NCI-H1436 treated with DMSO at 0.1 percent for 48 hours (cell line): ENCODE measurements at places on chromosomes 7 and 10.

GRCh38 chr7:113289140-113289740 lies 170.9 kb upstream of the SMIM30 start:
- no peak for DNase-seq

GRCh38 chr10:1747590-1748157 lies 10.3 kb upstream of the ADARB2 start:
- no peak for DNase-seq

DNA sequence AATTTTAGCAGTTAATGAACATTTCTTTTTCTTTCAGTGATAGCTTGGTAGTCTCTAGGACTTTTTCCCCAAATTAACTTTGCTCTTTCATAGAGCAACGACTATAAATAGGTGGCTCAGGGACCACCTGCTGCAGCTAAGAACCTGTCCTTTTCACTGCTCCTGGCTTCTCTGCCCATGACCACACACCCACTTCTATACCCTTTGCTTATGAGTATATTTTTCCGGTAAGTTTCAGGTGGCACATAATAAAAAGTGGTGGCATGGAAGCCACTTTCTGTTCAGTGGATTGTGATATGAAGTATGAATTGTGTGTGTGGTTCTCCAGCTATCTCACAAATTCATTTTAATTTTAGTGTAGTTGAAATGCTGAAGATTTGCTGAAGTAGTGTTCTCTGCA lies 1.2 kb downstream of the ING3 start:
- DNase-seq, result no peak

DNA sequence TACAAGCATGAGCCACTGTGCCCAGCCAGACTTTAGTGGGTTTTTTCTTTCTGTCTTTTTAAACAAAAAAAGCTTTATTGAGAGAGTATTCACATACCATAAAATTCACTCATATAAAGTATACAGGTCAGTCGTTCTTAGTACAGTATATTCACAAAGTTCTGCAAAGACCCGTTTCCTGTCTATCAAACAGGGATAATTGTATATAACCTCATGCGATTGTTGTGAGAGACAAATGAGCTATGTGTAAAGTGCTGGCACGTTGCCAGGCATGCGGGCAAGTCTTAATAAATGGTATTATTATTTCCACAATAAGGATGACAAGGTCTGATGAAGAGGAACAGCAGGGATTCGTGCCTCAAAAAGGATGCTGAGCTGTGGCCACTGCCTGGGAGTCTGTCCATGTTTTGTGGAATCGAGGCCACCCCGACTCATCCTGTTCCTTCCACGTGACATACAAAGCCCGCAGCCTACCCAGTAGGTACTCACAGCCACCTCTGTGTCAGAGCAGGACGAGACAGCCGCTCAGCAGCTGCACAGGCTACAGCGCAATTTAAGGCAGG lies 51.6 kb downstream of the SMKR1 start:
- DNase-seq, result no peak

DNA sequence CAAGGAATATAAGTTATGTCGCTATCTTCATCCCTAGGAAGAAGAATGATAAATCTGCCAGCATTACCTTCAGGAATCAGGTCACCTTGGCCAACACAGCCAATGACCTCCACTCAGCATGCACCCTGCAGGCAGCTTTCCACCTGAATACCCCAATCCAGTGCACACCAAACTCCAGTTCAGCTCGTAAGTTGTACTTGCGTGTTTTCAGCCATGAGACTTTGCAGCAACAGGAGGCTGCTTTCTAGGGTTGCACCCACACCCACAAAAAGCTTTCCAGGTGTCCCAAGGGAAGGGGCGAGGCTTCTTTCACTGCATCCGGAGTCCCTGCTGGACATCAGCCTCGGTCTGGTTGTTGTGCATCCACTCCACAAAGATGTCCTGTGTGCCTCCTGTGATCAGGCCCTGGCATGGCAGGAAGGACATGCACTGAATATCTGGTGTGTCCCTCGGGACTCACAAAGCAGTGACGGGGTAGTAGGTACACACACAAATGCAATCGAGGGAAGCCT lies 282.9 kb downstream of the GRID1 start:
- no peak for DNase-seq

- DNase-seq, result no peak
These were observed 516.4 kb downstream of the RPS24 start for GRCh38 chr10:78550090-78550489.

DNA sequence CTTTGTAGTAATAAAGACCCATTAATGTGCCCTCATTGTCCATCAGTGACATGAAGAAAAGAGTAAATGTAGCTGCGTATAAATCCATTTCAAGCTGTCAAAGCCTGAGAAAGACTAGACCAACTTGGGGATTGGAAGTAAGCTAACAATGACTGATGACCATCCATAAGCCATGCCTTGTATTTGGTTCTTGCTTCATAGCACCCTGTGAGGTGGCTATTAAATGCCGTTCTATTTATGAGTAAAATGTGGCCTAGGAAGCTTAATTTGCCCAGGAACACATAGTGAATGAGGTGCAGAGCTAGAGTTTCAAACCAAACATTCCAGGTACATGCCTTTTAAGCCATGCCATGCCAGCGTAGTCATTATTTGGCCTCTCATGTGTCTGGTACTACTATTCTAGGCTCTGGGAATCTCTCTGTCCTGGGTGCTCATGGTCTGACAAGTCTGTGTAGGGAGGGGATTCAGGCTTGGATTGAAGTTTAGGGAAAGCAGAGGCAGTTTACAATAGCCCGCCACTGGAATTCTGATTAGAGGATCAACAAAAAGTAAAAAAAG lies 92.1 kb downstream of the ZNF277 start:
- no peak for DNase-seq

GRCh38 chr7:36659172-36659516 lies 65.2 kb downstream of the AOAH start:
- no peak for DNase-seq

- DNase-seq, result no peak
These were observed 159.2 kb upstream of the ITGB1 start for GRCh38 chr10:33117230-33117629.
